ENCODE measurements at places on chromosomes 7 and 10.

DNA sequence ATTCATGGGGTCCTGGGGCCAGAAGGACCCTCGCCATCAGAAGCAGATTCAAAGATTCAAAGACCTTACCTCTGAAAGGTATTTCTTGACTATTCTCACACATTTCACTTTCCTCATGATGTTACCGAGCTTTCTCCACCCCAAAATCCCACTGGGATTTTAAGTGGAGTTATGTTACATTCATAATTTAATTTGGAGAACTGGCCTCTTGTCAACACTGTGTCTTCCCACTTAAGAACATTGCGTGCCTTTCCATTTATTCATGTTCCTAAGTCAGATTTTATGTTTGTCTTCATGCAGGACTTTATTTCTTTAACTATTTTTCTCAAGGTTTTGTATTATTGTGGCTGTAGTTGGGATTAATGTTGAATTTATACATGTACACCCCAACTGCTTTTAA, 123.5 kb upstream of the BMPER start:
- peak; percentile 15 for DNase-seq

DNA sequence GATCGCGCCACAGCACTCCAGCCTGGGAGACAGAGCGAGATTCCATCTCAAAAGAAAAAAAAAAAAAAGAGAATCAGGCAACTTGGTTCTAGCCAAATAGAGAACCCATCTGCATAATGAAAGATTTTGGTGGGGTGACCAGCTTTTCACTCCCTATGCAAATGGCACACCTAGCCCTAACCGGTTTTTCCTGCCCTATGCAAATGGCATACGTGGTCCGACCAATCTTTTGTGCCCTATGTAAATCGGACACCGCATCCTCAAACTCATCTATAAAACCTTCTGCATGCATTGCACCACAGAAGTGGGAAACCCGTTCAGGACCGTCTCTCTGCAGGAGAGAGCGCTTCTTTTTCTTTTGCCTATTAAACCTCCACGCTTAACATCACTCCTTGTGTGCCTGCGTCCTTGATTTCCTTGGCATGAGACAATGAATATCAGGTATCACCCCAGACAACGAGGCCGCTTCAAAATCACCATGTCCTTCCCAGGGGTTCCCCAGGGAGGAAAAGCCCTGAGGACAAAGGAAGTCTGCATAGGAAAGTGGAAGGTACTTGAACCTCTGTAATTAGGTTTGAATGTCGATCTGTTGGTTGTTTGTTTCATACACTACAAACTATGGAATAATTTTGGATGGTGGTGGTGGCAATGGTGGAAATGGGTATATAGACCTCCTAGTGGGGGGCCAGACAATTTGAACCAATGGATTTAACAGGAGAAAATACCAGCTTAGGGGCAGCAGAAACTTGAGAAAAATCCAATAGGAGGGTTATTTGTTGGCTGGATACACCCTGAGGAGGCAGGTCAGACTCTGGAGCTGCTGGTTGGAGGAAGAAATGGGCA, 396.2 kb downstream of the TYW1 start:
- no peak for DNase-seq

GRCh38 chr10:9450801-9451200, 1396.3 kb downstream of the GATA3 start:
- no peak for DNase-seq

- no peak for DNase-seq
Observed at GRCh38 chr10:120381931-120382330, 75.1 kb upstream of the PLPP4 start.

DNA sequence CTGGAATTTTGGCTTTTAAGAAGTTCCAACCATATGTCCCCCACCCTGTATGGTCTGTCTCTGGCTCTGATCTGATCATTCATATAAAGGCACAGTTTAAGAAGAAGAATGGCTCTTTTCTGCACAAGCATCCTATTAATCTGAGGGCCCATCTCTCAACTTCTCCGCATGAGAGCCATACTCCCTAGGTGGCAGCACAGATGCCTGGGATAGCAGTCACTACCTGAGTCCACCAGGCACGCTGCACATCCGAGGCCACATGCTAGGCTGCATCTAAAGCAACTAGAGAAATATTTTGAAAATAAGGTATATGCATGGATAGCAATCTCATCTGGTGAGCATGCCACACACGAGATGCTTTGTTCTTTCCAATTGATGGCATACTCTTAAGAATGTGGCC, 565.5 kb downstream of the PARD3 start:
- DNase-seq = no peak

GRCh38 chr7:151060416-151061212, 1.2 kb downstream of the SLC4A2 start:
- DNase-seq = peak; percentile 66

DNA sequence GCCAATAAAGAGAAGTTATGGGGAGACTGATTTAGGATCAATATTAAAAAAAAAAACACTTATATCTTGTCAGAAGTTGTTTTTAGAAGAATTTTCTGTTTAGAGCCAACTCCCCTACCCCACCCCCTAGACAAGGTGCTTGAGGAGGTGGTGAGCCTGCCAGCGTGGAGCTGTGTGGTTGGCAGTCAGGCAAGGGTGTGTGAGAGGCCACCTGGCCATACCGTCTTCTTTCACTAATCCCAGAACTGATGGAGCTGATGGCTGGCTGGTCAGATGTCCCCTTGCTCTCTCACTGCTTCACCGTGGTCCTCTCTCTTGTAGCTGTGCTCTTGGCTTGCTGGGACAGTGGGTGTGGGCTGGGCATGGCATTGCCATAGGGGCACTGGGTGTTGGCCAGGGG, 34.3 kb downstream of the NACAD start:
- DNase-seq = no peak

- peak; percentile 83 for DNase-seq
Observed at GRCh38 chr7:135801045-135801693, 52.6 kb upstream of the FAM180A start.

DNA sequence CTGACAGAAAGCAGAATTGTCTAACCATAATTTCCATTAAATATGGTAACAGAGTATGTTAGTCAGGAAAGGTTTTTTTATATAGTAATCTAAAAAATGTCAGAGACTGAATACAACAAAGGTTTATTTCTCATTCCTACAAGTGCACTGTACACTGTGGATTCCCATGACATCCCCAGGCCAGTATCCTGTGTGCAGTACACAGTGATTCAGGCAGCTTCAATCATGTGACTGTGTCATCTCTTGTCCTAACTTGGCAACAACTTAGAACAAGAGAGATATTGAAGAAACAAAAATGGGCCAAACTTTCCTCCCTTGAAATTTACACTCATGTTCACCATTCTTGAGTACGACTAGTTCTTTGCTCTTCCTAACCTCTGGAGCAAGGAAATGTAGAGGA, 189.8 kb upstream of the SEMA3A start:
- peak; percentile 30 for DNase-seq

DNA sequence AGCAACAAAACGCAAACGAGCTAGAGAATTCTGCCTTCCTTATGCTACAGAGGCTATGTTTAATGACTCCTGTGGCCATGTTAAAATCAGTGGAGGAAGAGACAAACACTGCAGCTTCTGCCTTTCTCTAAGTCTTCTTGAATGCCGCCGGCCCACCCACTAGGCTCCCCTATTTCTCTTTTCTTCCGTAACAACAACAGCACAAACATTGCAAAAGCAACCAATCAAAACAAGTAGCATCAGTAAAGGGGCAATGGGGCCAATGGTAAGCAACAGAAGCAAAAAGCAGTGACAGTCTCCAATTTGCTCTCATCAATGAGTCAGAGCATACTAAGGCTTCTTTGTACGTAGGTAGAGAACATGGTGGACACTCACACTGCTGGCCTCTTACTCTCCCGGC, 26.8 kb downstream of the DNAJC1 start:
- DNase-seq = no peak

GRCh38 chr10:46299536-46300369, 13.0 kb downstream of the ANTXRL start:
- no peak for DNase-seq

DNA sequence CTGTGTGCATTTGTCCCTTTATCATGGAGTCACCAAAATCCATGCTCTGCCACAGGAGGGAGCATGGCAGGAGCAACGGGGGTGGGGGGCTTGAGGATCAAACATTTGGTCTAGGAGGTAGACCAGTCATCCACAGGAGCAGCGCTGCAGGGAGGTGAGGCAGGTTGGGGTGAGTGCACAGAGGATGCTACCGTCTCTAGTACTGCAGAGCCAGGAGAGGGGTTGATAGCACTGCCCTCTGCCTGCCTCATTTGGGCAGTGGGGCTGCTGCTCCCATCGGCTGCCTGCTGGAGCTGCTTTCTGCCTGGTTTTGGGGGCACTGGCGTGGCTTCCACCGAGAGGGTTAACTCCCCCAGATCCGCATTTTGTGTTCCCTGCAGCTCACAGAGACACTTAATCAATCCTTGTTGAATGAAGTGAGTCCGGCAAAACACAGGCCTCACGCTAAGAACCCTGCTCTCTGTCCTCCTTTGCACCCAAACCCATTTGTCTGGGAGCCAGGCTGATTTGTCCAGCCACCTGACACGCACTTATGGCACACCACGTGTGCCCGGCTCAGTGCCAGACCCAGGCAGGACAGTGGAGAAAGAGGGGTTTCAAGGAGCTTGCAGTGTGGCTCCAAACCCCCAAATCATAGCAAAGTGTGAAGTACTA, 527.1 kb upstream of the FOXK1 start:
- no peak for DNase-seq

DNA sequence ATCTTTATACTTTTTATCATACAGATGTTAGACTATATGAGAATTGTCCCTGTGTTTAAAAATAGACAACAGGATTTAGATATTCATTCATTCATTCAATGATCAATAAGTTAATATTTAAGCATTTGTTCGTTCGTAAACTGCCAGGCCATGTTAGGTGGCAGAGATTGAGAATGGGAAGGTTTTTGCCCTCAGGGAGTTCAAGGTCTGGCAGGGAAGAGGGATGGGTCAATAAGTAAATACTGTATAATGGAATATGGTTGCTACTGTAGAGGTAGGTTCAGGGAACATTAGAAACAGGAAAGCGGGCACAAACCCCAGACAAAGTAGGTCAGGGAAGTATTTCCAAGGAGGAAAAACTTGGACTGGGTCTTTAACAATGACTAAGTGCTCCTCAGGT, 64.6 kb downstream of the SEM1 start:
- no peak for DNase-seq

DNA sequence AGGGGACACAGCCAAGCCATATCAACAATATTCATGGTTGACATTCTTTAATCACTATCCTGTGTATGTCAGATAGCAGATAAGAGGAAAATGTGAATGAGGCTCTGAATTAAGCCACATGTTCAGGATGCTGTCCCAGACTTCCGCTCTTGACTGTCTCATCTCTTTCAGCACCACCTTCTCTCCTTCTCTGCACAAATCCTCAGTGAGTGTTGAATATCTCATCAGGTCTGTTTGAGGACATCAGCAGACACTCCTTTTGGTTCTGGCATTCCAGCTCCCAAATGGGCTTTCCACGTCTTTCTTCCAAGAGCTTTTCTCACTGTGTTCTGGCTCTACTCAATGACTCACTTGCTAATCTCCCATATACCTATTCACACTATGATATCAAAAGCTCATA, 321.7 kb downstream of the GALNT17 start:
- no peak for DNase-seq

DNA sequence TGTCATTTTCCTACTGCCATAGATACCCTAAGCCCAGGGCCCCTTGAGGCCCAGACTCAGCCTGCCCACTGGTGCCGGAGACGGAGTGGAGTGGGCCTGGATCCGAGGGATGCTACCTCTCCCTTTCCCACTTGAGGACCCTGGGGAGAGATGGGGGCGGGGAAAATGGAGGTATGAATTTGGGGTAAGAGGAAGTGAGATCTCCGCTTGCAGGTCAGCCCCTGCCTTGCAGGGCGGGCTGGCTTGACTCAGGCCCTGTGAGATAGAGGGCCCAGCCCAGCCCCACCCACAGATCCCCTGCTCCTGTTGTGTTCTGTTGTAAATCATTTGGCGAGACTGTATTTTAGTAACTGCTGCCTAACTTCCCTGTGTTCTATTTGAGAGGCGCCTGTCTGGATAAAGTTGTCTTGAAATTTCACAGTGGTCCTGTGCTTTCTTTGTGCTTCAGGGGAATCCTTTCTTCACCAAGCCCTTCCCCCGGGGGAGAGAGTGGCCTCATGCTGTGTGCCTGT, 13.2 kb downstream of the YKT6 start:
- no peak for DNase-seq

DNA sequence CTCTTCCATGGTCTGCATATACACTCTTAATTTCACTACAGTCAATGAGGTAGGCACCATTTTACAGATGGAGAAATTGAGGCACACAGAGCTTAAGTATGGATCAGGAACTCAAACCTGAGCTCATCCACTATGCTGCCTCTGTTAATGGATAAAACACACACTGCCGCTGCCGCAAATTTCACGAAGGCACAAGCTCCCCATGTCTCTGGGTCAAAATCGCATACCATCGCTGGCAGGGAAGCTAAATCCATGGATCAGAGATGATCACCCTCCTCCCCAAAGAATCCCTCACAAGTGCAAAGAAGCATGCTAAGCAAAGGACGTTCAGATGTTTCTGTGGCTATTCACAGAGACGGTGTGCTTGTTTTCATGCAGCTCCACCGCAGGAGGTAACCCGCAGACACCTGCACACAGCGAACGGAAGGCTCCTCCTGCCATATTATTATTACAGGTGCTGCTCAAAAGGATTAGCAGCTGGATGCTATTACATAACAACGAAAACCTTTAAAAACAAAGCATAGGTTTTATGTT, 109.3 kb downstream of the UBE2H start:
- no peak for DNase-seq

- no peak for DNase-seq
Observed at GRCh38 chr10:84654671-84655070, 326.3 kb downstream of the CCSER2 start.

GRCh38 chr7:29319719-29320521, 125.3 kb downstream of the CHN2 start:
- DNase-seq = peak; percentile 53

DNA sequence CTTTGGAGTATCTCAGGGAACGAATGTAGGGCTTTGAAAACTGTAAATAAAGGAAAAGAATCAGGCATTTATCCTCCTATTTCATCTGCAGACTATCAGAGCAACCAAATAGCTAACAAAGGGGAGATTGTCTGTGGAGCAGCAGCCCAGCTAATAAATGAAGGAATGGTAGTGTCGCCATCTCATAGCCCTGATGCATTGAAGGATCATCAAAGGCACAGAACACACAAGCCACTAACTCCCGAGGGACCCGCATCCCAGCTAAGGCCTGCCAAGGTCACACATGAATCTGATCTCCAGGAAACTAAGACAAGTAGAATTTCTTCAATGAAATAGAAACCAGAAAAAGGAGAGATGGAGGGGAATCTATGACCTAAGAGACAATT, 38.2 kb downstream of the CALML5 start:
- peak; percentile 13 for DNase-seq

GRCh38 chr7:153017223-153017622, 257.7 kb downstream of the ACTR3B start:
- no peak for DNase-seq

DNA sequence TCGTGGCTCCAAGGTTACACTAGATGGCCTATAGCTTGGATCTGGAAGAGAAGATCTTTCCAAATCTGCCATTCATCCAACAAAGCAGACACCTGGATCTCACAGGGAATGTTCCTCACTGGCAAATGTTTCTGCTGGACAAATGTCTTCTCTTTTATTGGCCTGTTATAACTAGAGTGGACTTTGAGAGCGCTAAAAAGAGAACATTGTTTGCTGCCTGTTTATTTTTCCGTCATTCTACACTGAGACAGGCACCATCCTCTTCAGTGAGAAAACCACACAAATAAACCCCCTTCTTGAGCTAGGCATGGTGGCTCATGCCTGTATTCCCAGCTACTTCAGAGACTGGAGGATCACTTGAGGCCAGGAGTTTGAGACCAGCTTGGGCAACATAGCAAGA, 206.9 kb downstream of the CREB5 start:
- no peak for DNase-seq
